ENCODE measurements at places on chromosomes 3 and 15. TPM values are rescaled to one million over a fixed set of nuclear protein-coding genes. Genes with fewer than 3 reads are reported as not detected.

The DUOX2 gene
- 0.05 TPM for total RNA-seq

The MEGF11 gene
- total RNA-seq: not detected

The EPHB3 gene
- not detected for total RNA-seq

The DPH6 gene
- total RNA-seq: 12.0 TPM

The ALCAM gene
- total RNA-seq: 13.9 TPM

The PDHB gene
- total RNA-seq: 53.9 TPM

DNA sequence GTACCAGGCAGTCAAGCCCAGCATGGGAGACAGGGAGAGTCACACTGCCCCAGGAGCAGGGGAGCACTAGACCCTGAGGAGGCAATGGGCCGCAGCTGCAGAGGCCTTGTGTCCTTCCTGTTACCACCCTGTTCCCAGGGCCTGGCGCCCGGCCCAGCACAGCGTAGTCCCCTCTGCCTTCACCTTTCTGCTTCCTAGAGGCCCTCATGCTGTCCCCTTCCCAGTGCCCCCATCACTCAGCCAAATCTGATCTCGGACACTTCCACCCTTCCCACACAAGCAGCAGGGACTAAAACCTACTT, 6.9 kb upstream of the TBC1D2B start:
- DNase-seq: peak; percentile 1

DNA sequence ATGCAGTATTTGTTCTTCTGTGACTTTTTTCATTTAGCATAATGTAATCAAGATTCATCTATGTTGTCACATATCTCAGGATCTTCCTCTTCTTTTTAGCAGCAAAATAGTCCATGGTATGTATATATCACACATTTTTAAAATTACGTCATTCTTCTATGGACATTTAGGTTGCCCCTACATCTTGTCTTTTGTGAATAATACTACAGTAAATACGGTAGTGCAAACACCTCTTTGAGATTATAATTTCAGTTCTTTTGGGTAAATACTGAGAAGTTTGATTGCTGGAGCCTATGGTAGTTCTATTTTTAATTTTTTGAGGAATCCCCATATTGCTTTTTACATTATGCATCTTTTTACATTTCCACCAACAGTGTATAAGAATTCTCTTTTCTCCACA, 1174.9 kb downstream of the NSUN3 start:
- DNase-seq: no peak

- no peak for DNase-seq
These were observed 12.6 kb downstream of the RAB11A start for GRCh38 chr15:65881766-65882434.

GRCh38 chr3:120795017-120795648, 52.6 kb downstream of the GTF2E1 start:
- peak; percentile 94 for DNase-seq

- DNase-seq: no peak
These were observed 30.1 kb downstream of the BTD start for GRCh38 chr3:15631426-15632211.

GRCh38 chr3:59856934-59857460, 807.2 kb upstream of the CFAP20DC start:
- DNase-seq: no peak

DNA sequence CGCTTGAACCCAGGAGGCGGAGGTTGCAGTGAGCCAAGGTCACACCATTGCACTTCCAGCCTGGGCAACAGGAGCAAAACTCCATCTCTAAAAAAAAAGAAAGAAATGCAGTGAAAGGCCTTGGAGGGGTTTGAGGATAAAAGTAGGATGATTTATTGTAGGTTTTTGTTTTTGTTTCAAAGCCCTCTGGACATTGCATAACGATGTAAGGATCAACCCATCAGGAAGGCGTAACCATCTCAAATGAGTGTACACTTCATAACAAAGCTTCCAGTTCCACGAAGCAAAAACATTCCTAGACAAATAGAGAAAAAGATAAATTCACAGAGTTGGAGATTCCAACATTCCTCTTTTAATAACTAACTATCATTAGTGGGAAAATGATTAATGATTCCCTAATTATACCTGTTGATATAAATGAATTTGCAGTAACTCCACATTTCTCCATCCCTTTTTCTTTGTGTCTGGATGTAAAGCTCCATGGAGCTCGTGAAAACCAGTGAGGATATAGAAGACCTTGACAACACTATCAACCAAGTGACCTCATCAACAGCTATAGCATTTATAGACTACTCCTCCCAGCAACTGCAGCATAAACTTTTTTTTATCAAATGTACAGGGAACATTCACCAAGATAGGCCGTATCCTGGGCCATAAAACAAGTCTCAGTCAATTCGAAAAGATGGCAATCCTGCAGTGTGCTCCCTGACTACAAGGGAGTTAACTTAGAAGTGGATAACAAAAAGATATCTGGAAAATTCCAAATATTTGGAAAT, 48.7 kb upstream of the PPP4R2 start:
- DNase-seq: no peak

- DNase-seq: no peak
These were observed 37.4 kb upstream of the GALNT15 start for GRCh38 chr3:16137044-16137443.

DNA sequence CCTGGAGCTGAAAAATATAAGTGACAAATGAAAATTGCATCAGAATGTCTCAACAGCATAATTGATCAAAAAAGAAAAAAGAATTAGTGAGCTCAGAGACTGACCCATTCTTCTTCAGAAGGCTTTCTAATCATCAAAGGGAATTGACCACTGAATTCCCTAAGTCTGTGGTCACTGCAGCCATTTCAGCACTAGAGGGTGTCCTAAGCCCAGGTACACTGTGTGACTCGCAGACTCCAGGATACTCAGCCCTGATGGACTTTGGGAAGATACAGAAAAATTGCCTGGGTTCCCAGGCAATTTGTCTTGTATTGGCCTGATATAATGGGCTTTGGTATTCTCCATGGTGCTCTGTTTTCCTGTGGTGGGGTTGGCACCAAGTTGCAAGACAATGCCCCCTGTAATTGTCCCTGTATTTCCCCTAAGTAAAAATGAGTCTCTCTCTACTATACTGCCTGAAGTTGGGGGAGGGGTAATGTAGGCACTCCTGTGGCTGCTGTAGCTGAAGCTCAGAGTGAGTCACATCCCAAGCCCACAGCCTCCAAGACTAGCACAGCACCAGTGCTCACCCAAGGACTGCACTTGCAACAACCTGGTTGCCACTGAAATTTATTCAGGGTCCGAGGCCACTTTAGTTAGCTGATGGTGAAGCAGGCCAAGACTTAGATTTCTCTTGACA, 256.0 kb upstream of the STAC start:
- no peak for DNase-seq

GRCh38 chr3:130725746-130726145, 20.9 kb downstream of the PIK3R4 start:
- no peak for DNase-seq

GRCh38 chr3:18153571-18154173, 271.5 kb downstream of the SATB1 start:
- DNase-seq: no peak

- DNase-seq: no peak
These were observed 117.6 kb upstream of the SAMMSON start for GRCh38 chr3:69881756-69882428.

GRCh38 chr3:45567730-45568172, 26.8 kb upstream of the LIMD1 start:
- peak; percentile 86 for DNase-seq

DNA sequence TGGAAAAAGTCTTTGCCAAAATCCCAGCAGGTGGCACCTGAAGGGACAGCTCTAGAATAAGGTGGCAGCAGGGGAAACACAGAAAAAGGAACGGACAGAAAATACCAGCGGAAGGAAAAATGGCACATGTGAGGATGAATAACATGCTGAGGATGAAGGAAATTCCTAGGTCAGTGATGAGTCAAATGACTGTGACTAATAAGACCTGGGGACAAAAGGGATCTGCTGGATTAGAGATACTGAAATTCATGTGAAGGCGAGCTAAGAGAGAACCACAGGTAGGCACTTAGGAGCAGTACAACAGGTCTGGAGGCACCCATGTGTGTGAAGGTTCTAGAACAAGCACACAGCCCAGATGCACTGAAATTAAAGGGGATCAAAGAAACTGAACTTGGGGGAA, 482.5 kb downstream of the FOXP1 start:
- no peak for DNase-seq

GRCh38 chr3:32431481-32431880, 39.8 kb downstream of the CMTM7 start:
- no peak for DNase-seq

- no peak for DNase-seq
These were observed 436.7 kb downstream of the EPHB1 start for GRCh38 chr3:135231737-135232136.

- no peak for DNase-seq
These were observed 179.2 kb downstream of the LSAMP start for GRCh38 chr3:116265976-116266584.

DNA sequence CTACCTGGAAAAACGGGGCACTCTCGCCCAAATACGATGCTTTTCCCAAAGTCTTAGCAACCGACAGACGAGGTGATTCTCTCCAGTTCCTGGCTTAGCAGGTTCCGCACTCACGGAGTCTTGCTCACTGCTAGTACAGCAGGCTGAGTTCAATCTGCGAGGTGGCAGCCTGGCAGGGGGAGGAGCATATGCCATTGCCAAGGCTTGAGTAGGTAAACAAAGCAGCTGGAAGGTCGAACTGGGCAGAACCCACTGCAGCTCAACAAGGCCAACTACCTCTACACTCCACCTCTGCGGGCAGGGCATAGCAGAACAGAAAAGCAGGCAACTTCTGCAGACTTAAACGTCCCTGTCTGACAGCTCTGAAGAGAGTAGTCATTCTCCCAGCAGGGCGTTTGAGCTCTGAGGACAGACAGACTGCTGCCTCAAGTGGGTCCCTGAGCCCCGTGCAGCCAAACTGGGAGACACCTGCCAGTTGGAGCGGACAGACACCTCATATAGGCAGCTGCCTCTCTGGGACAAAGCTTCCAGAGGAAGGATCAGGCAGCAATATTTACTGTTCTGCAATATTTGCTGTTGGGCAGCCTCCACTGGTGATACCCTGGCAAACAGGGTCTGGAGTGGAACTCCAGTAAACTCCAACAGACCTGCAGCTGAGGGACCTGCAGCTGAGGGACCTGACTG, 73.4 kb upstream of the CADM2 start:
- no peak for DNase-seq

DNA sequence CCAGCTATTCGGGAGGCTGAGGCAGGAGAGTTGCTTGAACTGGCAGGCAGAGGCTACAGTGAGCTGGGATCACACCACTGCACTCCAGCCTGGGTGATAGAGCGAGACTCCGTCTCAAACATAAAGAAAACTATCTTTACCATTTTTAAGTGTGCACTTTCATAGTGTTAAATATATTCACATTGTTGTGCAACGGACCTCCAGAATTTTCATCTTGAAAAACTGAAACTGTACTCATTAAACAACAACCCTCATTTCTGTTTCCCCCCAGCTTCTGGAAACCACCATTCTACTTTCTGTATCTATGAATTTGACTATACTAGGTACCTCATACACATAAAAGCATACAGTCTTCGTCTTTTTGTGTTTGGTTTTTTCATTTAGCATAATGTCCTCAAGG, 375.1 kb downstream of the SHQ1 start:
- DNase-seq: no peak
